ENCODE measurements at places on chromosomes 16 and 17.

- no peak for DNase-seq
Observed at GRCh38 chr16:66524601-66525164, 25.2 kb downstream of the TK2 start.

GRCh38 chr17:48074322-48075081, 26.3 kb downstream of the NFE2L1 start:
- DNase-seq = peak; percentile 71

DNA sequence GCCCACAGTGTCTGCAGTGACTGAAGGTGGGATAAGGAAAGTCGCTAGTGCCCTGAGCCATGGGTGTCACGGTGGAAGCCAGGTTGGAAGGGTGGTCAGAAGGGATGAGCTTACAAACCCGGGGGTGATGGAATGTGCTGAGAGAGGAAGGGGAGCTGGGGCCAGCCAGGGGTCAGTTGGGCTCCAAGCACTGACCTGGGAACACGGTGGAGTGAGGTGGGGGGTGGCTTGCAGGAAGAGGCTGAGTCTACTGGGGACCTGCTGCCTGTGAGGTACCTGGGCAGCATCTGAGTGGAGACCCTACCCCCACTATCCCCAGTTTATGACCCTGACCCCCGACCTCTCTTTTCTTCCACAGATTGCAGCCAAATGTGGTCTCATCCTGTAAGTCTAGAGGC, 3.1 kb downstream of the TMEM92 start:
- no peak for DNase-seq

GRCh38 chr17:69503711-69504110, 89.2 kb downstream of the MAP2K6 start:
- no peak for DNase-seq

GRCh38 chr16:12575288-12575687, 228.4 kb downstream of the CPPED1 start:
- DNase-seq = no peak

Data from stimulated activated CD4-positive, alpha-beta T cell treated with anti-CD3 and anti-CD28 coated beads, Interleukin-4, amount 100 ng/mL, for 1 hour (primary cell).